ENCODE measurements at places on chromosomes 2 and 18.

- no peak for DNase-seq
Observed at GRCh38 chr2:159738509-159739390, 26.4 kb downstream of the MARCHF7 start.

GRCh38 chr2:173400760-173401159 is 46.1 kb downstream of the CDCA7 start:
- DNase-seq: no peak

DNA sequence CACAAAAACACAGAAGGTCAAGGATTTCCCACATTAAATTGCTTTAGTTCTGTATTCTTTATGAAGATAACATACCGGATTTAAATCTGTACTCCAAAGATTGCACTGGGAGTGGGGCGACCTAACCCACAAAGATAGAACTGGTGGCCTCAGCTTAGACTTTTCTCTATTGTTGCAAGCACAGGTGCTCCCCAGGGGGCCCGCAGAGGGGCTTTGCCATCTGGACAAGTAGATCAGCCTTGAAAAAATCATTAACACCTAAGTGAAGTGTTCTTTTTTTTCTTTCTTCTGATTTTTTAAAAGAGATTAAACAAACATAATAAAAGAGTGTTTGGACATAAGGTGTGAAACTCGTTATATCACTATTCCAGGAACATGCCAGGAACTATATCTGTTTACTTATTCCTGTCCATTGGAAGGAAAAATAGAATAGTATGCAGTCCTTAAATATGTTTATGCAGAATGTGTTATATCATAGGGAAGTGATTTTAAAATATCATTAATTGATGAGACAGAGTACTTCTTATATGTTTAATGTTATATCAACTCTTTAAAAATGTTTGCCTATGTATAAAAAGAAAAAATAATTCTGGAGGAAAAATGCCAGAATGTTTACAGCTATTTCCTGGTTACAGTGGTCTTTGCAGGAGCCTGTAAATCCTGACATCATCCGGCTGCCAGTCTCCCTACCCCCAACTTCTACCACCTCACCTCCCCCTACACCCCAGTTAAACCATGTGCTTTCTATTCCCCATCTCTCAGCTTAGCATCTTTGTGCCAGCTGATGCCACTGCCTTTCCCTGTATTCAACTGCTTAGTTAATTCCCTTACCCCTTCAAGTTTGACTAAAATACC is 679.2 kb downstream of the CNTNAP5 start:
- DNase-seq: no peak

- DNase-seq: no peak
Observed at GRCh38 chr2:198913394-198914152, 544.2 kb downstream of the SATB2 start.

- DNase-seq: no peak
Observed at GRCh38 chr2:238929242-238930081, 81.6 kb downstream of the TWIST2 start.

DNA sequence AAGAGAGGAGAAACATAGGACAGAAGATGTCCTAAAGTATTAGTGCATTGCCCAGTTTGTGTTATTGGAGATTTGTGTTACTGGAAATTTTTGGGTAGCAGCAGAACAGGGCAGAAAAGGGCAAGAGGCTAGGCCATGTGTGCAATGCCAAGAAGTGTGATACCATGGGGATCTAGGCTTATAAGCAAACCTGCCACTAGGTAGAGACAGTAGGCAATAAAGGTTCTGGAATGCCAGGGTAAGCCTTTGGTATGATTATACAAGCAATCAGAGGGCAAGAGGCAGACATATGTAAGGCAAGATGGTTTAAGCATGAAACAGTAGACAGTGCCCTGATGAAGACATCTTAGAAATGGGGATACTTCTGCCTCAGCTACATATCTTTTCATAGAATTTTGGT is 12.3 kb upstream of the CERS6 start:
- DNase-seq: no peak

- DNase-seq: no peak
Observed at GRCh38 chr2:146651361-146651760, 1193.5 kb upstream of the ACVR2A start.

DNA sequence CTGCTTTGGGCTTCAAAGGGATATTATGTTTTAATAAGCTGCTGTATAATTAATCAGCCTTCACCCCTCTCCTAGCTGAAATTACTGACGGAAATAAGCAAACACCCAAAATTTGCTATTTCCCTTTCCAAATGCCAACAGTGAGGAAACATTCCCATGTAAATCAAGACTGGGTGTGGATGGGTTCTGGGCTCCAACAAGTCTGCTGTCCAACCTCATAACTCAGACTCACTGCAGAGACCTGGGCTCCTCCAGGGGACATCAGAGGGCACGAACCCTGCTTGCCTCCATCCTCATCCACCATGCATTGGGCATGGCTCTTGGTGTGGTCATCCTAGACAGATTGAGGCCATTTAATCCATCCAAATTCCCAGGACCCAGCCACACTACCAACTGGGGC is 173.7 kb downstream of the C1D start:
- no peak for DNase-seq

GRCh38 chr2:237744613-237745249 is 53.8 kb upstream of the RBM44 start:
- DNase-seq: no peak

GRCh38 chr18:3916082-3916481 is 466.1 kb downstream of the TGIF1 start:
- no peak for DNase-seq

DNA sequence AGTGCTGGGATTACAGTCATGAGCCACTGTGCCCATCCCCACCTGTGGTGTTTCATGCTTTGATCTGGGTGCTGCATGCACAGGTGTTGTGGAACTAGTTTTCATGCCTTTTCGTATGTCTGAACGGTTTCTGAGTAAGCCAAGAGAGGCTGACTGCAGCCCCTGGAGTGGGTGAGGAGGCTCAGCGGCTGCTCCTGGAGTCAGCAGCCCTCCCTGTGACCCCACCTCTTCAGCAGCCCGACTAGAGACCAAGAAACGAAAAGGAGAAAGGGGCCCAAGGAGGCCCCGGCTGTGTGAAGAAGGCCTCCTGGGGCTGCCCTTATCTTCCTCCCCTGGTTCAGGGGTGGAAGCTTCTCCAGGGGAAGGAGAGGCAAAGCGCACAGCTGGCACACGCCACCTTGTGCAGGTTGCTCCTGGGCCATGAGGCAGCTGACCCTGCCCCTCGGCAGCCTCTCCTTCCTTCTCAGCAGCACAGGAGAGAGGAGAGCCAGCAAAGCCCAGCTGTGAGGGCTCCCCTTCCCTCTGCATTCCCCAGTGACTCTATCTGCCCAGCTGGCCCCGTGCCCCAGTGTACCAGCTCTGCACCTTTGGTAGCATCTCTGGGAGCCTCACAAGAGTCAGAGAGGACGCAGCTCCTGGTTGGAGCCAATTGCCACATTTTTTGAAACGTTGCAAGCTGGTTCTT is 182.5 kb upstream of the HS6ST1 start:
- DNase-seq: no peak

GRCh38 chr2:188235364-188235763 is 56.3 kb upstream of the GULP1 start:
- DNase-seq: no peak

- DNase-seq: peak; percentile 8
Observed at GRCh38 chr2:234032279-234032856, 18.1 kb upstream of the SPP2 start.

DNA sequence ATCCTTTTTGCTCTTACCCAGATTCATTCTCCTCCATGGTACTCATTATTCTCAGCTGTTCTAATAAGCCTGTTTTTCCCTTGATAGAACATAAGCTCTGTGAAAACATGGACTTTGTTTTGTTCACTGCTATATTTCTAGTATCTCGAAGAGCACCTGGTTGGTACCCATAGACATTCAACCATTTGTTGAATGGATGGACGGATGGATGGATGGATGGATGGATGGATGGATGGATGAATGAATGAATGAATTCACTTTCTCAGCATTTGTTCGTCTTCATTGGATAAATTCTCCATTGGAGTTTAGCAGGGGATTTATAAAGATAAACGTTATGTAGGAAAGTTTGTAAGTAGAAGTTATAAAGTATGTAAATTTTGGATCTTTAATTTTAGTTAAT is 2.9 kb downstream of the FAM171B start:
- no peak for DNase-seq

DNA sequence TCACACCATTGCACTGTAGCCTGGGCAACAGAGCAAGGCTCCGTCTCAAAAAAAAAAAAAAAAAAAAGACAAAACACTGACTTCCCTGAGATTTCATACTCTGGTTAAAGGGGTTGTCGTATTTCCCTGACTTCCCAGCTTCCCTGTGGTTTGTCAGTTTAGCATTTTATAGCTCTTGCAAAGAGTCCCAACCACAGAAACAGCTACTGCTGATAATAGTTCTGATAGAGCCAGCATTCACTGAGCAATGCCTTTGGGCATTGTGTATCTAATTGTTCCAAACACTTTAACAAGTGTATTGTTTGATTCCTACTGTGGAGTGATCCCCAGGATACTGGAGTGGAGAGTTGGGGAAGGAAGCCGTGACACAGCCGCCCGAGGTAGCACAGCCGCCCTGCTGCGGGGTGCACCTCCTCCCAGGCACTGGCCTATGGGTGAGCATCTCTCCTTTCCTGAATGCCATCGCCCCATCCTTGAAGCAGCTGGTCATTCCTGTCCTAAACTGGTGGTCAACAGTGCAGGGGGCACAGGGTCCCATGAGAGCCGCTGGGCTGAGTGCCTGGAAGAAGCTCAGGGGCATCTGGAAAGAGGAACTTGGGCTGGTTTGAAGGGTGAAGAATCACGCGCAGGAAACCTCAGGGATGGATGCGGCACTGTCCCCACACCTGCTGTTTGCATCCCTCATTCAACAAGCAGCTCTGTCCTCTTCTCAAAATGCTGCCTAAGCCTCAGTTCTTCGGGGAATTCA is 81.0 kb upstream of the TMEM18 start:
- DNase-seq: no peak

- no peak for DNase-seq
Observed at GRCh38 chr18:69838620-69839411, 108.9 kb downstream of the CD226 start.

DNA sequence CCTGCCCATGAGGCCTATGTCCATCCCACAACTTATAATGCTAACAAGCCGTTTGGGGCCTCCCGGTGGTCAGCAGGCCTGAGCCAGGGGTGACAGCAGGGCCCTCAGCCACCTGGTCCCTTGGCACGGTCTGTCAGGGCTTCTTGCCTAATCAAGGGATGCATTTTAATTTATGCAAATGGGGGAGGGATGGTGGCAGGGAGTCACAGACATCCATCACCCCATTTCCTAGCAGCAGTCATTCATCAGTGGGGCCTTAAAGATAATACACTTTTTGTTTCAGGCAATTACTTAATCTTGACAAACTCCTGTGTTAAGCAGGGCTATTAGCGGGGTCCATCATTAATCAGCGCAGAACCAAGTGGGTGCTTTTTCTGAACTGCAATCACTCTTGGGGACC is 174.5 kb downstream of the GLI2 start:
- DNase-seq: no peak

DNA sequence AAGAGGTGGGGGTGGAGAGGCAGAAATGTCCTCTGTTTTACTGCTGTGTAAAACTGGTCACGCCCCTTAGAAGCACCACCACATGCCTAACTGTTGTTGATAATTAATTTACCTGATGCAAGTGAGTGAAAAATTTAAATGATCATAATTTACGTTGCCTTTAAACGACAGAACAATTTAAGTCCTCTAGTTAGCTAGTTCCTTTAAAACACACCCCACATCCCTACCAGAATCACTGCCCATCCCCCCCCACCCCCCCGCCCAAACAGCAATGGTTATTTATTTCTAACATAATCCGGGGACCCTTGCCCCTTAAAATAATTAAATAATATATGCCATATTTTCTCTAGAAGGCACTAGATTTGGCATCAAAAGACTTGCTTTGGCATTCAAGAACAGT is 633 bp upstream of the PPIG start:
- DNase-seq: no peak

GRCh38 chr2:240957656-240958365 is 40.6 kb upstream of the SNED1 start:
- DNase-seq: no peak

GRCh38 chr2:14358339-14358738 is 274.2 kb upstream of the LRATD1 start:
- no peak for DNase-seq

GRCh38 chr18:26794230-26795101 is 71.0 kb downstream of the AQP4 start:
- DNase-seq: no peak

DNA sequence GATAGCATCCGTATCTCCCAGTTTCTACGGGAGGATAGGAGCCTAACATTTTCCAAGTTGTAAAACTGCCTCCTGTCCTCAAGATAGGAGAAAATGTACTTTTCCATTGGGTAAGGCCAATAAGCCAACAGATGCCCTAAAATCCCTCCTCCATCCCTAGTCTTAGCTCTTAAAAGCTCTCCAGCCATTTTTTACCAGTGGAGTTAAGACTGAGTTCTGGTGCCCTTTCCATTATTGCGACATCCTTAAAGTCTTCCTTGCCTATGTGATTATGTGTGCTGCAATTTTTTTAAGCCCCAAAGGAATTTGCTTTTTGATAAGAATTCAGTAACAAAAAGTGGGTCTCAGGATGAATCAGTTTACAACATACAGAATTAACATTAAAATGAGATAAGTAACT is 33.0 kb downstream of the LINC00305 start:
- no peak for DNase-seq

GRCh38 chr2:84797271-84797670 is 83.6 kb downstream of the TRABD2A start:
- no peak for DNase-seq

- no peak for DNase-seq
Observed at GRCh38 chr18:39191931-39192330, 1626.3 kb upstream of the CELF4 start.

GRCh38 chr2:142502402-142502801 is 371.6 kb upstream of the LRP1B start:
- no peak for DNase-seq

GRCh38 chr2:126949775-126950174 is 51.1 kb downstream of the TEX51 start:
- no peak for DNase-seq

DNA sequence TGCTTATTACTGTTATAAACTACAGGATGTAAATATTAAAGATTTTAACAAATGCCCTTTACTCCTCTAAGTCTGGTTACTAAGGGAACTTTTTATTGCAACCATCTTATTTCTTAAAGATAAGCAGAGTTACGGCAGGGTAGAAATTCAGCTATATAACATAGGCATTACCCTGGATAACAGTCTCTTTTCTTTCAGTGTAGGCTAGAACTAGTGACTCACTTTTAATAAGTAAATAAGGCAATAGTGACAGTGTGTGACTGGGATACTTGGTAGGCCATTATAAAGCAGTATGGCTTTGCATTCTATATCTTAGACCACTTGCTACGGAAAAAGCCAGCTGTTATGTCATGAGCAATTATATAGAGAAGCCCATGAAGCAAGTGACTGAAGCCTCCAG is 1041.0 kb upstream of the NRXN1 start:
- no peak for DNase-seq
